Stimulated activated CD8-positive, alpha-beta memory T cell treated with anti-CD3 and anti-CD28 coated beads, Interleukin-12 subunit alpha, Interleukin-12 subunit beta, amount 100 ng/mL, for 4 hours (primary cell): ENCODE measurements at places on chromosomes 1 and 21.

- DNase-seq = no peak
Observed at GRCh38 chr1:82934074-82934473, 1064.9 kb downstream of the TTLL7 start.

GRCh38 chr1:179082333-179082998 lies 596 bp downstream of the TOR3A start:
- DNase-seq = peak; percentile 10

GRCh38 chr1:21633992-21634805 lies 35.0 kb downstream of the RAP1GAP start:
- no peak for DNase-seq

DNA sequence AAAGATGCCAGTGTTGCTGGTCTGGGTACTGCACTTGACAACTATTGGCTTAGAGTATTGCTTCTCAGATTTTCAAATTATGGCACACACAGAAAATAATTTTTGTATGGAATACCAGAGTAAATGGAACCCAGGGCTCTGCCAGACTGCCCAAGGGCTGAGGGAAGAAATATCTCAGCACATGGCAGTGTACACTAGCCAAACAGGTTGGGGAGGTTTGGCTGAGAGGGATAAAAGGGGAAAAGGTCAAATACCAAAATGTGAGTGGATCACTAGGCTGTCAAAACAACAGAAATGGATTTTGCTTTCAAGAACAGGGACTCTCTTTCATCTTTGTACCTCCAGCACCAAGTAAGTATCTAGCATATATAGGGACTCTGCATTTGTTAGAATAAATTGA lies 3.0 kb upstream of the RGS8 start:
- DNase-seq = no peak

DNA sequence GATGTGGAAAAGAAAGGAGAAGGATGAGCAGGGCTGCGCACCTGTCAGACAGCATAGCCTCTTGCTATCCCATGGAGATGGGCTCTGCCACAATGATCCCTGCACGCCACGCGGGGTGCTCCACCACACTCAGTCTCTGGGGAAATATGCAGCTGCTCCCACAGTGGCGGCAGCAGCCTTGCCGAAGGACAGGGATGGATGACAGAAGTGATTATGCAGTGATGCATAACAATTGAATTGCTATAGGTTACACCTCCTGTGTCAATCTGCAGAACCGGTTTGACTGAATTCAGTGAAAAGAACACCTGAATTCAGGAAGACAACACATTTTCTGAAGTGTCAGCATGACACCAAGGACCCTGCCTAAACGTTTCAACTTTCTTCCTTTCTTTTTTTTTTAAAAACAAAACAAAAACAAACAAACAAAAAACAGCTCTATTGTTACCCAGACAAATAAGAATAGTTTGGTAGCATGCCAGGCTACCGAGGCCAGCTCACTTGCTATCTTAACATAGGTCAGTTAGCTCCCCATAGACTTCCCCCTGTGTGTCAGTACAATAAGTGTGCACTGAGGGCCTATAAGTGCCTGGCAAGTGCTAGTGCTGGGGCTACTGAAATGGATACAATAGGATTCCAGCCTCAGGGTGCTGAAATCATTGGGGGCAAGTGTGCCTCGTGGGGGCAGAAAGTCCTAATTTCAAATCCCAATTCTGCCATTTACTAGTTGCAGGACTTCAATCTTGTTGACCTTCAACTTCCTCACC lies 127.6 kb upstream of the LMO4 start:
- no peak for DNase-seq

- no peak for DNase-seq
Observed at GRCh38 chr1:12486401-12487005, 131.5 kb downstream of the DHRS3 start.

DNA sequence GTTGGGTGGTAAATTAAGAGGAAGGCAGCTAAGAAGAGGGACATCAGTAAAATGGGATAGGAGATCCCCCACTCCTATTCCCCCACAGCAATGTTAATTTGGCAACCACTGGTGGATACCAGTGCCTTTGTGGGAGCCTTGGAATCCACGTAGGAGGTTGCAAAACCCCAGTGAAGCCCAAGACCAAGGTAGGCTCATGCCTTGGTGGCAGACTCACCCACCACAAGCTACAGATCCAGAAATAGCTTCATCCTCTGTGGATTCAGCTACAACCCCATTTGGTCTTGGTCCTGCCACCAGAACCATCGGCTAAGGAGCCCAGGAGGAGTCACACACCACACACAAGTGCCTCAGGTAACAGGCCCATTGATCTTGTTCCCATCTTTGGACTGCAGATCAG lies 21.0 kb downstream of the VTCN1 start:
- no peak for DNase-seq

DNA sequence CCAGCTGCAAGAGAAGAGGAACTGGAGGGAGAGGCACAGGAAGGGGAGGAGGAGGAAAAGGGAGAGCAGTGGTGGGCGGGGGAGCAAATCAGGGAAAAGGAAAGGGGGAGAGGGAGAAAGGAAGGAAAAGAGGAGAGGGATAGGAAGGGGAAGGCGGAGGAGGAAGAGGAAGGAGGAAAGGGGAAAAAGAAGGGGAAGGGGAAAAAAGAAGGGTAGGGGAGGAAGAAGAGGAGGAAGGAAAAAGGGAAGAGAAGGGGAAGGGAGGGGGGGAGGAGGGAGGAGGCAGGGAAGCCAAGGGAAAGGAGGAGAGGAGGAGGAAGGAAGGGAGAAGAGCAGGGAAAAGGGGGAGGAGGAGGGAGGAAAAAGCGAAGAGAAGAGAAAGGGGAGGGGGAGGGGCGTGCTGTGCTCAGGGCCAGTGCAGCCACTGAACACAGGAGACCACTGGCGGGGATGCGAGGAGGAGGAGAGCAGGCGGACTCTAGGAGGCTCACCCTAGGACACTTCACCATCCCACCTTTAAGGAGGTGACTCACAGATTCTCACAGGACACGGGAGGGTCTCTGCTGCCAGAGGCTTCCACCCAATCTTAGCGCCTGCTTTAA lies 33.1 kb downstream of the PGBD5 start:
- DNase-seq = no peak

DNA sequence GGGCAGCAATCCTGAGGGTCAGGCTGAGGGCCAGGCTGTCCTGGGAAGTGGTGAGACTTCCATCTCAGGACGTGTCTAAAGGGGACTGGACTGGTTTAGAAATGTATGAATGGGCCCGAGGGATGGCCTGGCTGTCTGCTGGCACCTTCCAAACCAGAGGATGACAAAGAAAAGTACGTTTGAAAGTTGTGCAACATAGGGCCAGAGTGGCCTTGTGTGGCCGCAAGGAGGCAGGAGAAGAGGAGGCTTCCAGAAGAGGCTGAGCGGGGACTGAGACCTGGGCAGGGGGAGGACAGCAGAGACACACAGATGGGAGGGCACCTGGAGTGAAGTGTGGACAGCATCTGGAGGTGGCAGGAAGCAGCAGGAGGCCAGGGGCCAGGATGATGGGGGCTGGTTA lies 2.6 kb upstream of the SYTL1 start:
- DNase-seq = no peak

GRCh38 chr1:11943619-11944018 lies 9.1 kb downstream of the PLOD1 start:
- DNase-seq = no peak

GRCh38 chr1:191977874-191978506 lies 180.3 kb upstream of the RGS18 start:
- DNase-seq = no peak

GRCh38 chr1:94438692-94439276 lies 20.6 kb downstream of the ABCD3 start:
- no peak for DNase-seq

GRCh38 chr1:91708691-91709090 lies 177.3 kb downstream of the TGFBR3 start:
- no peak for DNase-seq

DNA sequence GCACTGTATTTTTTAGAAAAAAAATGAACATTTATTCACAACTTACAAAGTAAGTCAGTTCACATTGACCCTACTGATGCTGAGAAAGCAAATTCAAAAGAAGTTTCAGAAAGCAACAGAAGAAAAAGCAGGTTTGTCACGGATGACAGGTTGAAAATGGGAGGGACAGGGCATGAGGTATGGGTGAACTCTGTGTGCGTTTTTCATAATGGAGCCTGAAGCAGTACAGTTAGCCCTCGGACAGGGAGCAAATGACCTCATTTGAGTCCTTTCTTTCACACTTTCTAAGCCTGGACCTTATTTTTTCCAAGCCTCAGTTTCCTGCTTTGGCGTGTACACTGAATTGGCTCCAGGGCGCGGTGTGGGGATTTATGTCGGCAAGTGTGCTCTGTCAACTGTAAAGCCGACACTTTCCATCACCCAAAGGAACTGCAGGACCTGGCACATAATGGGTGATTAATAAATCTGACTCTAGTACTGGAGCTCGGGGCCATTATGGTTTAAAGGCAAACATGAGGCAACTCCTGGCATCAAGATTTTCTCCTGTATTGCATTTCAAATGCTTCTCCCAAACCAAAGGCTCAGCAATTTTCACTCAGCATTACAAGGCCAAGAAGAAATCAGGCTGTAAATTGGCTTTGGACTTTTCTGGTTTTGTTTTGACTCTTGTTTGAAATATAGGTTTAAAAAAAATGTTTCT lies 345.5 kb upstream of the DUSP10 start:
- no peak for DNase-seq

GRCh38 chr1:112960384-112960783 lies 4.4 kb upstream of the SLC16A1 start:
- no peak for DNase-seq

DNA sequence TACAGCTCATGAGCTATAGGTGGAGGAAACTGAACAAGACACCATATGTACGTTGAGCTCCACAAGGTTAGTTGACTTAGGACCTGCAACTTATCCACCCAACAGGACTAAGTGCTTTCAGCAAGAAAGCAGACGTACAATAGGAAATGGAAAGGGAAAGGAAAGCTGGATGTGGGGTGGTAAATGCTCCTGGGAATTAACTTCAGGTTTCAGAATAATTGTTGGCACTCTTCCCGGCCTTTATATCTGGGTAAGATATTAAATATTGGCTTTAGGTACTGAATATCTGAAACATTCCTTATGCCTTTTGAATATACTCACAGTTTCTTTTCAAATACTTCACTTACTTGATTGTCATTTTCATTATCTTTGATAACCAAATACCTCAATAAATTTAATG lies 36.3 kb downstream of the GLMN start:
- DNase-seq = no peak

DNA sequence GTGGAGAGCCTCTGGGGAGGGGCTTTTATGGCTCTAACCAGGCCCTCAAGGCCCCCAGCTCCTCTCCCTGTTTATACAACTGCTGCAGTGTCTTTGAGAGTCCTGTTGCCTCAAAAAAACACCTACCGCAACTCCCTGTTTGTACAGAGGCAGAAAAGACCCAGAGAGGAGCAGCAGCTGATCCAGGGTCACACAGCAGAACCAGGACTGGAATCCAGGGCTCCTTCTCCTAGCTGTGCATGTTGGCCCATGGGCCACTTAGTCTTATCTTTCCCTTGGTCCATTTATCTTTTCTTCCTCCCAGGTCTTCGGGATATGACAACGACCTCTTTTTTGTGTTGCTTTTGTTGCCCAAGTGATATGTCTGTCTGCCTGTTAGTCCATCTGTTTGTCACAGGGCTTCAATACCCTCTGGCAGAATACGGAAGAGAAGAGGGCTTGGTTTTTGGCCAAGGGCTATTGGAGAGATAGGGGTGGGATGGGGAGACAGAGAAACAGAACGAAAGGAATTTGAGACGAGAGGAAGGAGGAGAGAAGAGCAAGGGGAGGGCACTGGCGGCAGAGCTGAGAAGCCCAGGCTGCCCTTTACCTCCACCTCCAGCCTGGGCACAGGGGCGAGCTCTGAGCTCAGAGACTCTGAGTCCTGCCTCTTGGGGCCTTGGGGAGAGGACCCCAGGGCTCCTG lies 33.5 kb upstream of the WASF2 start:
- no peak for DNase-seq

GRCh38 chr1:53626616-53627015 lies 112.3 kb downstream of the GLIS1 start:
- DNase-seq = no peak

GRCh38 chr1:236845830-236846229 lies 50.7 kb downstream of the MTR start:
- no peak for DNase-seq

- DNase-seq = no peak
Observed at GRCh38 chr1:51293898-51294515, 36.4 kb downstream of the TTC39A start.

DNA sequence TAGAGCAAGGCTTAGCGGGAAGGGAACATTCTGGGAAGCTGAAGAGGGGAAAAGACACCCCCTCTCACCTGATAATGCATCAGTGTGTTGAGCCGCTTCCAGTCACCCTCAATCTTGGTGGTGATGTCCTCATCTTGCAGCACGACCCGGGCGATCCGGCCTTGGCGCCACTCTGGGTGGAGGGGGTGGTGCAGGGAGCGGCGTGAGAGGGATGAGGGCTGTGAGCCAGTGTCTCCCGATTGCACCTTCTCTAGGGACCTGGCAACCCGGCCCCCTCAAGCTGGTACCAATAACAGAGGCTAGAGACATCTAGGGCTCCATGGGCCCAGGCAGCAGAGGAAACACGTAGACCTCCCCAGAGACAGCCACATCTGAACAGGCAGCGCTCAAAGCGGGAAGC lies 127.4 kb upstream of the CD34 start:
- no peak for DNase-seq

DNA sequence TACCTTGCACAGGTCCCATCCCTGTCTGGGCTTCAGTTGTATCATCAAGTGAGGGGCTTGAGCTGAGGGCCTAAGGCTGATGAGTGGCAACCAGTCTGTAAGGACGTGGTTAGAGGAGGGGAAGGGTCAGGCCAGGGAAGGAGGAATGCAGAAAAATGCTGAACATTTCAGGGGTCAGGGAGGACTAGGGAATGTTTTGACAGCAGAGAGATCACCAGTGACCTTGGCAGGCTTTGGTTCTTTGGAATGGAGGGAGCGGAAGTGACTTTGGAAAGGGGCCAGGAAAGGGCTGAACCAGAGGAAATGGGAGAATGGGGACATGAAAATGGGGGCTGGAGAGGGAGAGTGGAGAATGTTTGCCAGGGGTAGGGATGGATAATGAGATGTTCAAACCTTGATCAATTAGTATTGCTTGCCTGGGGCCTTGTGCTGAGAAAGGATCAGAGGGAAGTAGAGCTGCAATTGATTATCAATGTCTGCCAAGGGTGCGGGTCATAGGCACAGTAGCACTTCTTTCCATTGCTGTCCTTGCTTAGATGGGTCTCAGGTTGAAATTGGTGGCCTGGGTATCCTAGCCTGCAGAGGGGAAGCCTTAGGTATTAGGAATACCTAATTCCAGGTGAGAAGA lies 7.4 kb downstream of the LDLRAP1 start:
- no peak for DNase-seq
